Progenitor cell of endocrine pancreas (in vitro differentiated cells): ENCODE measurements at places on chromosomes 12 and 14. TPM values are rescaled to one million over a fixed set of nuclear protein-coding genes. Genes with fewer than 3 reads are reported as not detected.

The CLEC4A gene
- 0.36 and 1.0 TPM in 2 replicates for total RNA-seq

- DNase-seq, result no peak
Observed at GRCh38 chr14:82731526-82731925, 1197.9 kb upstream of the SEL1L start.

DNA sequence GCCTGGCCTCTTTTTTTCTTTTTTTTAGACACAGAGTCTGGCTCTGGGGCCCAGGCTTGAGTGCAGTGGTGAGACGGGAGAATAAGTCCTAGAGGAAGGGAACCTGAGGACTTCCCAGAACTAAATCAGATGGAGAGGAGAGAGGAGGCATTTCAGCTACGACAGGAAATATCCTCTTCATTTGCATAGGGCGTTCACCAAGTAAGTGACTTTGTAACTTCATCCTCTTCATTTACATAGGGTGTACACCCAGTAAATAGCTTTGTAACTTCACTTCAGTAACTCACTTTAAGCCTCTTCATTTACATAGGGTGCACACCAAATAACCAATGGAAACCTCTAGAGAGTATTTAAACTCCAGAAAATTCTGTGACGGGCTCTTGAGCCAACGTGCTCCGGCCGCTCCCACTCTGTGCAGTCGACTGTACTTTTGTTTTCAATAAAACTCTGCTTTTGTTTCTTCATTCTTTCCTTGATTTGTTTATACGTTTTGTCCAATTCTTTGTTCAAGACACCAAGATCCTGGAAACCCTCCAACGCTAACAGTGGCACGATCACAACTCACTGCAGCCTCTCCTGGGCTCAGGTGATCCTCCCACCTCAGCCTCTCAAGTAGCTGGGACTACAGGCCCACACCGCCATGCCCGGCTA is 21.4 kb upstream of the ANKRD9 start:
- DNase-seq, result no peak

The OR6C3 gene
- not detected in 2 replicates for total RNA-seq

DNA sequence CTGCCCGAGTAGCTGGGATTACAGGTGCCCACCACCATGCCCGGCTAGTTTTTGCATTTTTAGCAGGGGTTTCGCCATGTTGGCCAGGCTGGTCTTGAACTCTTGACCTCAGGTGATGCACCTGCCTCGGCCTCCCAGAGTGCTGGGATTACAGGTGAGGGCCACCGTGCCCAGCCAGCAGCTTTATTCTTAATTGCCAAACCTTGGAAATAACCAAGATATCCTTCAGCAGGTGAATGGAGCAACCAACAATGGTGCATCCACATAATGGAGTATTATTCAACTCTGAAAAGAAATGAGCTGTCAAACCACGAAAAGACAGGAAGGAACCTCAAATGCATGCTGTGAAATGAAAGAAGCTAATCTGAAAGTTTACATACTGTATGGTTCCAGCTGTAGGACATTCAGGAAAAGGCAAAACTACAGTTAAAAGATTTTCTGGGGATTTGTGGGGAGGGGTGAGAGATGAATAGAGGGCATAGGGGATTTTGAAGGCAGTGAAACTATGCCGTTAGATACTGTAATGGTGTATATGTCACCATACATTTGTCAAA is 118.8 kb upstream of the CCND2 start:
- no peak for DNase-seq

The RAP1B gene
- 81.8 and 83.6 TPM in 2 replicates for total RNA-seq

DNA sequence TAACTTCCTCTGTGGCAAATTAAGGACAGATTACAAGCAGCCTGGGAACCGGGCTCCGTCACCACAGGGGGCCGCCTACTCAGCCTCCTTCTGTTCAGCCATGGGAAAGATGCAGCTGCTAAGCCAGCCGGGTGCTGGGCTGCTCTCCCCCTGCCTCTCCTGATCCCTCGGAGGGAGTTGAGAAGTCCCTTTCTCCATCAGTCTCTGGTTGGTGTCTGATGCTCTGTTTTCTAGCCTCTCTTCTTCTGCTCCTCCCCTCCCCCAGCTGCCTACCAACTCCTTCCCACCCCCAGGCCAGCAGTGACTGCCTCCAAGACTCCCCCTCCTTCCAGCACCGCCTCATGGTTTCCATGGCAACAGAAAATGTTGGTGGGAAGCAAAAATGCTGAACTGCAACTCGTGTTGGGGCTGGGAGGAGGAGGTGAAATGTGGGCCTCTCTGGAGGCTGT is 486.7 kb downstream of the APAF1 start:
- no peak for DNase-seq

The HSP90AA1 gene
- 796 and 811 TPM in 2 replicates for total RNA-seq

The KRT75 gene
- not detected in 2 replicates for total RNA-seq

DNA sequence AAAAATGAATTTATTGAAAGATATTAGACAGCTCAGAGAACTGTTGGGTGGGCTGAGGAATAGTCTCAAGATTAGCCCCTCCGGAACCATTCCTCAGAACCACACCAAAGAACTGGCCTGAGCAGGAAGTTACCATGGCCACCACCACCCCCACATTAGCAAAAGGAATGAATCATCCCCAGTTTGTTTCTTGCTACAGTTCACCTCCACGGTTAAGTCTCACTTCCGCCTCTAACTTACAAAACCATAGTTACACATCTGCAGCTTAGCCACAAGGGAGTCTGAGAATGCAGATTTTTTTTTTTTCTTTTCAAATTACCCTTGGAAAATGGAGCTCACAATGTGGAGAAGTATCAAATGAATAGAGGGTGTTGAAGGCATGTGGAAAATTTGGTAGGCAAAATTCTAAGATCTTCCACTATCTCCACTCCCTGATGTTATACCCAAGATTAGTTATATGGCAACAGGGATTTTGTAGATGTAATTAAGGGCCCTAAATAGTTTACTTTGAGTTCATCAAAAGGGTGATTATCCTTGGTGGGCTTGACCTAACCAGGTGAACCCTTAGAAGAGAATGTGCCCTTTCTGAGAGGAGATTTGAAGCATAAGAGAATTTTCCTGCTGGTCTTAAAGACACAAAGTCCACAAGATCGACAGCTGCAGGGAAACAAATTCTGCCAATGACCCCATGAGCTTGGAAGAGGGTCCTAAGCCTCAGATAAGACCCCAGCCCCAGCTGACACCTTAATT is 129.8 kb upstream of the KRR1 start:
- no peak for DNase-seq

- DNase-seq, result no peak
Observed at GRCh38 chr12:25788707-25789442, 169.6 kb upstream of the RASSF8 start.

DNA sequence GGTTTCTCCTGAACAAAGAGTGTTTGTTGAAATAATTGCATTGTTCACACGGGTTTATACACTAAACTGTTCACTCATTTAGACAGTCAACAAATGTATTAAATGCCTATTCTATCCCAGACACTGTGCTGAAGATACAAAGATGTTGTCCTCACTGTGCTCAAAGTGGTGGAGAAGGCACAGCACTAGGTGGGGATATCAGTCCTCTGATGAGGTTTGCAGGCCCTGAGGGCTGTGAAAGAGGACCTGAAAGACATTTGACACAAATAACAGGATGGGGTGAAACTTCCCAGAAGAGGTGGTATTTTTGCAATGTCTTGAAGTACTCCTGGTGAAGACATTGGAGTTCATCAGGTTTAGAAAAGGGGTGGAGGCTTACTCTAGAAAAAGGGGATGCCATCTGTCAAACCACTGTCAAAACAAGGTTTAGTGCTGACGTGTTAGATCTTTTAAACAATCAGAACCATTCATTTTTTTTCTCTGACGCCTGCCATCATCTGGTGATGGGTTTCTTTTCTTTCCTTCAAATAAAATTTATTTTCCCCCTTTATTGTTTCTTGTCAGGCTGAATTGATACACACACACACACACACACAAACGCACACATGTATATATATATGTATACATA is 69.5 kb downstream of the ACSS3 start:
- DNase-seq, result no peak

DNA sequence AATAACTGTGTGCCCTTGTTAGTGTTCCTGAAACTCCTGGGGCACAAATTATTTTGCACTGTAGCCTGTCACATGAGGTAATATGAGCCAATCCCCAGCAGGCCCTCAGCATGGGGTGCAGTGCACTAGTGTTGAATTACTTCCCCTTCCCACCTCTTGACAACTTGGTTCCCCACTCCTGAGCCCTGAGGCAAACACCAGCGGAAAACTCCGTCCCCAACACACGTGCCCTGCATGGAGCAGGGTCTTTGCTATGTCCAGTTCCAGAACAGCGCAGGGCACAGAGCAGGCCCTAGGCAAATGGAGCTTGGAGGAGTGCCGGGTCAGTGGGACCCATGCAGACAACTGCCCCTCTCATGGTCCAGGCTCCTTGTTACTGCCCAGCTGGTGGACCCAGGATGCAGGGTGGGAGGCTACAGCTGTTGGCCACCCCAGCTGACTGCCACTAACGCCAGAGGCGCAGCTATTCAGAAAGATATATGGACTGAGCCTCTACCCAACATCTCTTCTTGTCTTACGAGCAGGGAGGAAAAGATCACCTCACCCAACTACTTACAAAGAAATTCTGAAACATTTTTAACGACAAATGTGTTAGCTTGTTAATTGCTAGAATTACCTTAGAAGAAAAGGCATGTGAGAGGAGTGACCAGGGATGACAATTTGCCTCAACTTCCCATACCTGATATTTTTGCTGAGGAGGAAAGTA is 71.6 kb downstream of the NT5DC3 start:
- DNase-seq, result no peak

The PPP1R1A gene
- 22.1 and 22.3 TPM in 2 replicates for total RNA-seq

DNA sequence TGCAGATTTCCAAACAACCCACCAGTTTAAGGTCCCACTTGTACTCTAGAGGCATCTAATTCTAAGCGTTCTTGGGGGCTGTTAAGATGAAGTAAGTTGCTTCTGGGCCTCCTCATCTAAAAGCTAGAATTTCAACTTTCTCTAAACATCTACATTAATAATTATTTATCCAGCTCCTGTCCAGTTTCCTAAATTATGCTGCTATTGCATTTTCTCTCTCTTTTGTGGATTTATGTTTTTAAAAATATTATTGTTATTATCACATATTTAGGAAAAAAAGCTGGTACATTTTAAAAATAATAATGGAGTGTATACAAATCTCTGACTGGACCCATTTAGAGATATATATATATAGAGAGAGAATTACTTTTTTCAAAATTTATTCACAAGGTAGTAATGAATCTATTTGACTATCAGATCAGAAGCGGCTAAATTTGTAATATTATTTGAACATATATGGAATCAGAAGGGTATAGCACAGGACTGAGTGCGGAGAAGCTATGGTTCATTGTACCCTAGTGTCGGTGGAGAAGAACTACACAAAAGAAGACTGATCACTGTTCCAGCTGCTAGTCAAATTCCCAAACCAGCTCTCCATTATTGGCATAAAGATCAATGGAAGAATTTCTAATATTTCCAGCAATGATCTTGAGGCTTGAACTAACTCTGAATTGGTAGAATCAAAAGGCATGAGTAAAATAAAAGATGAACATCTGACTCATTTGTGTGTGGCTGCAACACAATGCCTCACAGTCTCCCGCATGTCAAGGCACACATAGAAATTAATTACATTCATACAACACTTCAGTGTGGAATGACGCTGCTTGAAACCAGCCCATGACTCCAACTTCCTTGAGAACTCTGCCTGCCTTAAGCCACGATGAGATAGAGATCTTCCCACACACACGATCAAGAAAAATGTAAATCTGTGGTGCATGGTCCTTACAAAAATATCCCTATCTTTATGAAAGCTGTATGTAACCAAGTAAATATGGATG is 433.4 kb upstream of the OR4E1 start:
- no peak for DNase-seq

- DNase-seq, result no peak
Observed at GRCh38 chr12:106345746-106346145, 11.8 kb upstream of the POLR3B start.

DNA sequence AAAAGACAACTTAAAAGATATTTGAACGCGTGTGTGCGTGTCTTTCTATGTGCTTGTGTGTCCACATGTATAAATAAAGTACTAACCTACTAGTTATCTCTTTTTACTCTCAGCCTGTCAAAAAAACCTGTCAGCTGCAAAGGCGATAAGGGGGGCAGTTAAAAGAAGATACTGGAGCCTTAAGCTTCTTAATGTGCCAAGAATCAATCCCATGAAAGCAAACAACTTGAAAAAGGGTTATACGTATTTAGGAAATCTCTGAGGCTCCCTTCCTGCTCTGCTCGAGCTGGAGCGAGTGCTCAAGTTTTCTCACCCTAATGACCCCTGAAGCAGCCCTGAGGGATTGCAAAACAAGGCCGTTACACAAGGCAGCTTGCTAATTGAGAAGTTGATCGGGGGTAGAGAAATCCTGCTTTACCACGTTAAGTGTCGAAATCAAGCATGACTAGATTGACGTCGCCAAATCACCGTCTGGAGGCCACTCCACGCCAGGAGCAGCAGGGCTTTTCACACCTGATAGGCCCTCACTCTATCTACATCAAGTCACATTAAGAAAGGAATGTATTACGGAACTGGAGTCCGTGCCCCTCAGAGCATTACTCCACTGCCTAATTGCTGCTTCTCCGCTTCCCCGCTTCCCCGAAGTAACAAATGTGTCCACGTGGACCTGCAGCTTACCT is 32.4 kb downstream of the LMO3 start:
- no peak for DNase-seq

- no peak for DNase-seq
Observed at GRCh38 chr12:95402096-95402495, 71.9 kb upstream of the METAP2 start.

- peak; percentile 86 for DNase-seq
Observed at GRCh38 chr14:81219210-81219758, 1.5 kb downstream of the GTF2A1 start.

The GRIN2B gene
- 0.07 TPM in 1 of 2 replicates, not detected in the other for total RNA-seq

DNA sequence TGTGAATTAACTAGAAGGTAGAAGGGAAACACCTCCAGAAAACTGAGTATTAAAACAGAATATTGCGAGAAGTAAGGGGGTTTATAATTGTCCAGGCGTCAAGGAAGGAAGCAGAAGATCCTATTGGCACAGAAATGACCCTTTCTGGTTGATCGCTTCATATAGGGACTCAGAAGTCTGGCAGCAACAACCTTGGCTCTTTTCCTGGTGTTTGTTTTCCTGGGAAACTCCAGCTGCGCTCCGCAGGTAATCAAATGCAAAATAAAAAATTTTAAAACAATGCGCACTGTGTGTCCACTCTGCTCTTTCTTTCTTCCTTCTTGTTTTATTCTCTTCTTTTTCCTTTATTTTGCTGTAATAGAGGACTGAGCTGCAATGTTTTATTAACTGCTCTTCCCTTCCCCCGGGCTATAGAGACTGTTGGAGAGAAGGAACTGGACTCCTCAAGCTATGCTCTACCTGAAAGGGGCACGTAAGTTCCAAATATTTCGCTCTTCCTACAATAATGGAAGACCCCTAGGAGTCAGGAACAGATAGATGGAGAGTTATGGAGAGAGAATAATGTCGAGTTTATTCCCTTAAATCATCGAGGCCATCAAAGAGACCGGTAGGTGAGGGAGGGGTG is 737 bp downstream of the SPX start:
- no peak for DNase-seq

GRCh38 chr14:77003960-77004710 is 24.4 kb downstream of the IRF2BPL start:
- DNase-seq, result no peak

GRCh38 chr12:39946361-39947280 is 159.3 kb downstream of the SLC2A13 start:
- DNase-seq, result no peak

The DPF3 gene
- 2.2 and 3.0 TPM in 2 replicates for total RNA-seq

The BDKRB2 gene
- total RNA-seq, result 0.36 and 0.42 TPM in 2 replicates

The CACNB3 gene
- total RNA-seq, result 72.3 and 73.9 TPM in 2 replicates

GRCh38 chr14:34964977-34965764 is 17.6 kb upstream of the SRP54 start:
- DNase-seq, result no peak

The DCAF11 gene
- 79.7 and 80.9 TPM in 2 replicates for total RNA-seq
